ENCODE measurements at places on chromosomes 12 and 14. TPM values are rescaled to one million over a fixed set of nuclear protein-coding genes. Genes with fewer than 3 reads are reported as not detected.

DNA sequence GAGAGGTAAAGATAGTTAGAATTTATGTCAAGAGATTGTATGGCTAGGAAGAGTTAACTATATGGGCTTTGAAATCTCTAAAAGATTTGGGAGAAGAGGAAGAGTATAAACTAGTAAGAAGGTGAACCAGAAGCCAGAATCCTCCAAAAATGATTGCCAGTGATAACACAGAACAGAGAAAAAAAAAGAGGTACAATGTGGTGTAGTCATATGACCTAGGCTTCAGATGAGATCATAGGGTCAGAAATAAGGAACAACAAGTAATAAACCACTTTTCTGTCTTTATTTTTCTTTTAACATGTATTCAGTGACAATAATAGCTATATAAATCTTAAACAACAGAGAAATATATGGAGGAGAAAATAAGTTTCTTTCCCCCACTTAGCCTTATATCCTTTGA is 2.0 kb upstream of the NECAP1 start:
- no peak for DNase-seq

GRCh38 chr12:103813949-103814348 is 27.1 kb downstream of the NT5DC3 start:
- no peak for DNase-seq

DNA sequence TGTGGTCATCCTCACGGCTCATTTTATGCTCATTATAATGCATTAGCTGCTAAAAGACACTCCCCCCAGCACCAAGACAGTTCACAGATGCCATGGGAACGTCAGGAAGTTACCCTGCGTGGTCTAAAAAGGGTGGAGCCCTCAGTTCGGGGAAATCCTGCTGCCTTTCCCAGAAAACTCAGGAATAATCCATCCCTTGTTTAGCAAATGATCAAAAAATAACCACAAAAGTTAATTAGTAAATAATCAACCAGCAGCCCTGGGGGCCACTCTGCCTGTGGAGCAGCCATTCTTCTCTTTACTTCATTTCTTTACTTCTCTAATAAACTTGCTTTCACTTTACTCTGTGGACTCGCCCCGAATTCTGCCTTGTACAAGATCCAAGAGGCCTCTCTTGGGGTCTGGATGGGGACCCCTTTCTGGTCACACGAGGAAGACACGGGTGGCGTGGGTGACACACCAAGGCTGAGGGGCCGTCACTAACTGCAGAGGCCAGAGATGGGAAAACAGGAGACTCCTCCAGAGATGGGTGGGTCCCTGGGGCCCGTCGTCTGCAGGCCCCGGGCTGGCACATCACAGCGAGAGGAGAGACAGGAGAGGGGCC is 65.5 kb downstream of the NOC4L start:
- no peak for DNase-seq

JAG2 gene
- 8.8 TPM for total RNA-seq

GRIN2B gene
- not detected for total RNA-seq

AACS gene
- 14.1 TPM for total RNA-seq

NGB gene
- not detected for total RNA-seq
